Activated CD8-positive, alpha-beta memory T cell treated with anti-CD3 and anti-CD28 coated beads for 4 hours (primary cell): ENCODE measurements at places on chromosomes 2 and 18.

DNA sequence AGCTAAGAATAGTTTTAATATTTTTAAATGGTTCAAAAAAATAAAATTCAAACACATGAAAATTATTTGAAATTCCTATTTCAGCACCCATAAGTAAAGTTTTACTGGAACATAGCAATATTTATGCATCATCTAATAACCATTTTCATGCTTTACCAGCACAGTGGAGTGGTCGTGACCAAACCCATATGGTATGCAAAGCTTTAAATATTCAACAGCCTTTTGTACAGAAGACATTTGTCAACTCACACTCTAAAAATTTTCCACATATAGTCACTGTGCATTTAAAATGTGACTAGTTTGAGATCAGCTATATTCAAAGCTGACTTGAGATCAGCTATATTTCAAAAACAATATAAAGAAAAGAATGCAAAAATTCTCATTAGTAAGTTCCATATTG lies 46.2 kb downstream of the PUM2 start:
- DNase-seq, result no peak

DNA sequence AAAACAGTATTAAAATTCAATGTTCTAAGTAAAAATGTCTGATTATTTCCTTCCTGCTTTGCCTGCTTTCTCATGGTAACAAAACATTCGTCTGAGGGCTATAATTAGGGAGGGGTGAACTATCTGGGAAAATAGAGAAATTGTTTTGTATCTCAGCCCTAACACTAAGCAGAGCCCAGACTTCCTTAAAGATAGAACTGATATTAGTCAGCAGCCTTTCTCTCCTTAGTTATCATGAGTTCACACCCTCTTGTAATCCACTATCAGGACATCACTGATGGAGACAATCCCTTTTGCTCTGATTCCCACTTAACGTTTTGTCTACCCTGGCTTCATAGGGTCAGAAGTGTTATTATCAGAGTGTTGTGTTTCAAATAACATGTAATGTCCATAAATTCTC lies 701.1 kb upstream of the ZEB2 start:
- no peak for DNase-seq

DNA sequence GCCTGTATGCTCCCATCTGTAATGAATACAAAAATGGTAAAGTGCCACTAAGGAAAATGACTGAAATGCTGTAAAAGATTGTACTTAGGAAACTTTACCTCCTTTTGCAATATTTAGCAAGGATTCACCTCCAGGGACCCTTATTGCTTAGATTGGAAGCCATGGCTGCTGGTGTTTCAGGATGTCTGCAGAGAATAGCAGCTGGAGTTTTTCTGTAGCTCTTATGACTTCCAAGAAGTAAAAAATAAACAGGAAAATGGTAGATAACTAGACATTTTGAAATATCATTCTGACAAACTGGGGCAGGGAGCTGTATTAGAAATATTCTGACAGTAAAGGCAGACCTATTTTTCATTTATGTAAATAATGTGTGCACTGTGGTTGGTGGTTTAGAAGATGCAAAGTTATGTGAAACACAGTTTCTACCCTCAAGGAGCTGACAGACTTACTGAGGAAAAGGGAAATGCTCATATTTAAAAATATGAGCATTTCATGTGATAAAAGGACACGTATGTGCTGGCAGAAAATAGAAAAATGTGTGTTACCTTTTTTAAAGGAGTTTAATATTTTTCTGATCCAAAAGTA lies 224.9 kb upstream of the BOD1L2 start:
- DNase-seq, result no peak

GRCh38 chr2:134774786-134775641 lies 56.2 kb upstream of the TMEM163 start:
- DNase-seq, result no peak

- peak; percentile 15 for DNase-seq
Measured at GRCh38 chr2:42810971-42811811, 18.8 kb upstream of the HAAO start.

GRCh38 chr2:24908461-24908901 lies 11.6 kb downstream of the ADCY3 start:
- DNase-seq, result no peak

DNA sequence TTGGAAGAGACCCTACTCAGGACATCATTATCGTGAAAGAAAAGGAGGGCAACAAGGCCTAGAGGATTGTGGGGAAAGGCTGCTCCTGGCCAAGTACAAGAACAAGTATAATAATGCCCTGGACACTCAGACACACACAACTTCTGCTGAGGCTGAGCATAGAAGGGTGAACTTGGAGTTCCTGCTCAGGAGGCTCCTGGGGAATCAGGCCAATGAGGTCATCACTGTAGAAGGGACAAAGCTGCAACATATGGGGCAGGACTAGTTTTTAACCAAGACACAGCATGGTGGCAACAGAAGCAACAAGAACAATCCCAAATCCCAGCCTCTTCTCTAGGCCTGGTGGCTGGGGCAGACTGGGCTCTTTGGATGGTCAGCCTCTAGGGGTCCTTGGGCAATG lies 102.6 kb downstream of the POLR1A start:
- no peak for DNase-seq

DNA sequence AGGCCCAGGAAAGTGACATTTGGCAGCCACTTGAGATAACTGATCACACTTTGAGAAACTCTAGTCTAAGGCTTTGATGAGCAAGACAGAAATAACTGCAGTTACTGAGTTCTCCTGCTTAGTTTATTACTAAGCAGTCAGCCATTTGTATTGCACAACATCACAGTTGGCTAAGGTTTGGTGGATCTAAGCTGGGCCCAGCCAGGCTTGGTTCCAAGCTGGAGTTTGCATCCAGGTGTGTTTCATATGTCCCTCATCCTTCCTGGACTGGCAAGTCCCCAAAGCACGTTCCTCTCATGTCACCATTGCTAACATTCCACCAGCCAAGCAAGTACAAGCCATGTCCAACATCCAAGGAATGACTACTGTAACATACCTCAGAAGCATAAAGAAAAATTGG lies 71.3 kb upstream of the ZNF532 start:
- no peak for DNase-seq

DNA sequence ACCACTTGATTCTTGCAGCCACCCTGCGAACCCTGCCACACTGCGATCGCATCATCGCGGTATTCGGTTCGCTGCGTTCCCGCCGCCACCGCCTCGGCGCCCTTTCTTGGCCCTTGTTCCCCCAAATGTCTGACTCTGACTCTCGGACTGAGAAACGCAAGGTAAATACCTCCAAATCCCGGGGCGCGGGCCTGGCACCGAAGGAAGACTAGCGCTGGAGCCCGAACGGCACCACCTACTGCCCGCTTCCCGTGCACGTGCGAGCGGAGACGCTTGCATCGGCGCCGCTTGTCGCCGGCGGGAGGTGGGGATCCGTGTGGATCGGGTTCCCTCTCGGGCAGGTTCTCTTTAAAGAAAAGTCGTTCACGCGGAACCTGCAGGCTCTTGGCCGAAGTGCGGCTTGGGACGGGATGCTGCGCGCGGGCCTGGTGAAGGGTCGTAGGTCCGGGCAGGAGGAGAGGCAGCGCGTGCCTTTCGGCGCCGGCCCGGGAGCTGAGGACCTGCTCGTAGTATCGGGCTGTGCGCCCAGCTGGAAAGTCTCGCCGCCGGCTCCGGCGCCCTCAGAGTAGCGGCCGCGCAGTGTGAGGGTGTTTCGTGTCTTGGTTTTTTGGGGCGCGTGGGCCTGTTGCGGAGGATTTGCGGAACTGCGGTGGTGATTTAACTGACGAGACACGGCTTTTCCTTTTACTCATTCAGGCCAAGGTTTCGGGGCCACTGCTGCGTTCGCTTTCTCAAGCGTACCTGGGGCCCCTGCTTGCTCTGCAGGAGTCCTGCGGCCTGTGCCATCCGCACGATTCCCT lies 514 bp downstream of the BCL2L11 start:
- DNase-seq, result no peak

DNA sequence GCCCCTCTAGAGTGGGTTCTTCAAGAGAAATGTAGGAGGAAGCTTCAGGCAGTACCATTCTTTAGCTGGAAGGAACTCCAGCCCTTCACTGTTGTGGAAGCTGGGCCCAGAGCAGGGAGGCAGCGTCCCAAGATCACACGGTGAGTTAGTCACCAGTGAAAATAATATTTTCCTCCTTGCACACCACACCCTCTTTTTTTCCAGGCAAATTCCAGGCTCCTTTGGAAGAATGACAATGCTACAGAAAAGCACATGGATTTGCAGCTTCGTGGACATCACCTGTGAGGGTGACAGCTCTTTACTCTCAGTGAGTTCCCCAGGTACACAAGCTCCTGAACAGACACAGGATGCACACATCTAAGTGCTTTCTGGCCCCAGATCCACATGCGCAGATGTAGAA lies 157.1 kb downstream of the COL6A3 start:
- DNase-seq, result no peak

DNA sequence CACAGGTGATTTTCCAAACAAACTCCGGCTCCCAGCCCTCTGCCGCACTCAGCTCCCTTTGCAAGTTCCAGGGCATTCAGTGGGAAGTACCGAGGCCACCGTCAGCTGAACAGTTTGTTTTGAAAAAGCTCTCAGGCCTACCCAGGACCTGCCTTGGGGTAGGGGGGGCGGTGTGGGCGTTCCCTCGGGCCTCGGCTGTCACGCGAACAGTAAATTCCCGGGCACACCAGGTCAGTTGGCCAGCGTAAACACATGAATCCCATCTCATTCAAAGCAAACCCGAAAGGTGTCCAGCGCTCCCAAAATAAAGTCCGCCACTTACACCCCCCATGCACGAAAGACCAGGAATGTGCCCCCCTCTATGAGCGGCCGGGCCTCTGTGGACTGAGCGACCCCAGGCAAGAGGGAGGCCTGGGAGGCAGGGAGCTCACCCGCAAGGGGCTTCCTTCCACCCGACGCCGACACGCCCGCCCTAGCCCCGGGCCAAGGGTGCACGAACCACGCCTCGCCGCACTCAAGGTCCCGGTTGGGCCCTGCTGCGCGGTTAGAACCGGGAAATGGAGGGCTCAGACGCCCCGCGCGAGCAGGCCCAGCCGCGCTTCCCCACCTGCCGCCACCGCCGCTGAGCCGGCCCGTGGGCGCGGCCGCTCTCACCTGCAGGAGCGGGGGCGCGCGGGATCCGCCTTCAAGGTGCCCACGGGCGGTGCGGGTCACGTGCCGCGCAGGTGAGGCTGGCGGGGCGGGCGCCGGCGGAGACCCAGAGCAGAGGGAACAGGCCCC lies at the start of gene WDSUB1:
TSS of gene WDSUB1 (minus strand) at position 775 of the 780 bp plus-strand sequence. CDS start 3,634 bp downstream, outside the sequence.
- DNase-seq, result peak; percentile 6

DNA sequence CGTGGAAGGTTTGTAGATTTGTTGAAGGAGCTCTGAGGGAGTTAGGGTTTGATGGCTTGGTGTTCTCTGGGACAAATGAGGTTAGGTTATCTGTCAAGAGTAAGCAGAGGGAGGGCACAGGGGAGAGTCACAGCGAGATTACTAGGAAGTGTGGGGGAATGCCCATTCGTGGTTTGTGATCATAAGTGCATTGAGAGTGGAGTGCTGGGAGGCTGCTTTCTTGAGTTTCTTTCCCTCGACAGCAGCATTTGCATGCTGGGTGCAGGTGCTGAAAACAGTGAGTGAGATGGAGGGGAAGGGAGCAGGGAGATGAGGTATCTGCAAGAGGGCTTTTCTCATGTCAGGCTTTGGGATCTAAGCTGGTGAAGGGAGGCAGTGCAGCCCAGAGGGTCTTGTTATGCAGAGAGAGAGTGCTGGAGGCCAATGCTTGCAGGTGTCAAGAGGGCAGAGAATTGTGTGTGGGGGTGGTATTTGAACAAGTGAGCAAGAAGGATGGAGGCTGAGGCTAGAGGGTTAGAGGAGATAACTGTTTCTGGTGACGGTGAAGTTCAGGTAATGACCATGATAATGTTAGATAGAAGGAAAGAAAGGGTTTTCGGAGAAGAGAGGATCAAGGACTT lies 8.8 kb downstream of the RALB start:
- DNase-seq, result no peak

- DNase-seq, result peak; percentile 6
Measured at GRCh38 chr18:79068341-79068936, 755 bp upstream of the ATP9B start.

GRCh38 chr2:101675512-101675911 lies 22.0 kb upstream of the MAP4K4 start:
- no peak for DNase-seq

GRCh38 chr2:223586261-223586660 lies 15.9 kb downstream of the SCG2 start:
- DNase-seq, result no peak

GRCh38 chr2:216554755-216555154 lies 56.1 kb downstream of the RPL37A start:
- no peak for DNase-seq

GRCh38 chr2:30267161-30267975 lies 36.0 kb downstream of the LBH start:
- no peak for DNase-seq

DNA sequence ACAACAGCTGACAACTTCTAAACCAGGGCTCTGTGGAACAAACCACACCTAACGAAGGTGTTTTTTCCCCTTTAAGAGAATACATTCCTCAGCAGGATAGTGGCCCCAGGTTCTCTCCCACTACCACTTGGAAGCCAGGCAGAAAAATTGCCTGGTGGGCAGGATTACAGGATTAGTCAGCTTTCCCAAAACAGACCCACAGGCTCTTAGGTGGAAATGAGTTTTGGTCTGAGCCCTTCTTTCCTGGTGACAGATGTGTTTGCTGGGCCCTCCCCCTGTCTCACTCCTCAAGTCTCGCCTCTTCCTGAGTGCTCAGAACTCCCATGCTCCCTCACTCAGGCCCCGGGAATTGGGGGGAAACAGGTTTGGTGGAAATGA lies 139.4 kb upstream of the HAAO start:
- DNase-seq, result no peak

GRCh38 chr2:229748950-229749349 lies 34.6 kb upstream of the DNER start:
- DNase-seq, result no peak

DNA sequence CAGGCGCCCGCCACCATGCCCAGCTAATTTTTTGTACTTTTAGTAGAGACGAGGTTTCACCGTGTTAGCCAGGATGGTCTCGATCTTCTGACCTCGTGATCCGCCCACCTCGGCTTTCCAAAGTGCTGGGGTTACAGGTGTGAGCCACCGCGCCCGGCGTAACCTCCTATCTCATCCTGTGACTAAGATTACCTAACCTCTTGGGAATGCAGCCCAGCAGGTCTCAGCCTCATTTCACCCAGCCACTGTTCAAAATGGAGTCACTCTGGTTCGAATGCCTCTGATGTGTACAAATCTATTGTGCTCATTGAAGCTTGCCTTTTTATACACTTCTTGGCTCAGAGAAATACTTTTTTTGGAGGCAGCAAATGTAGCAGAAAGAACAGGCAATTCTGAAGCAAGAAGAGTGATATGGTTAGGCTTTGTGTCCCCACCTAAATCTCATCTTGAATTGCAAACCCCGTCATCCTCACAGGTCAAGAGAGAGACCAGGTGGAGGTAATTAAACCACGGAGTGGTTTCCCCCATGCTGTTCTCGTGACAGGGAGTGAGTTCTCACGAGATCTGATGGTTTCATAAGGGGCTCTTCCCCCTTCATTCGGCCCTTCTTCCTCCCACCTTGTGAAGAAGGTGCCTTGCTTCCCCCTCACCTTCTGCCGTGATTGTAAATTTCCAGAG lies 60.6 kb downstream of the SLC4A3 start:
- DNase-seq, result no peak

- no peak for DNase-seq
Measured at GRCh38 chr2:52404046-52404445, 1363.6 kb upstream of the CHAC2 start.
